Peyer's patch (tissue), 4 donors: ENCODE measurements at places on chromosomes 2 and 18. TPM values are rescaled to one million over a fixed set of nuclear protein-coding genes. Genes with fewer than 3 reads are reported as not detected.

GRCh38 chr2:71617266-71617665 lies 163.9 kb downstream of the DYSF start:
- H3K27ac ChIP-seq, result no peak overlapping the region
- DNase-seq, result no peak
- no peaks in the 10 kb centered on the region for H3K36me3 ChIP-seq
- no peaks in the 10 kb centered on the region for H3K4me1 ChIP-seq
- H3K27me3 ChIP-seq, result no peaks in the 10 kb centered on the region

GRCh38 chr2:227455200-227455599 lies 16.8 kb upstream of the AGFG1 start:
- no peaks in the 10 kb centered on the region for H3K36me3 ChIP-seq
- no peak for DNase-seq
- no peaks in the 10 kb centered on the region for H3K4me1 ChIP-seq
- H3K27me3 ChIP-seq, result no peaks in the 10 kb centered on the region
- no peak overlapping the region for H3K4me3 ChIP-seq
- no peak overlapping the region for H3K27ac ChIP-seq

DNA sequence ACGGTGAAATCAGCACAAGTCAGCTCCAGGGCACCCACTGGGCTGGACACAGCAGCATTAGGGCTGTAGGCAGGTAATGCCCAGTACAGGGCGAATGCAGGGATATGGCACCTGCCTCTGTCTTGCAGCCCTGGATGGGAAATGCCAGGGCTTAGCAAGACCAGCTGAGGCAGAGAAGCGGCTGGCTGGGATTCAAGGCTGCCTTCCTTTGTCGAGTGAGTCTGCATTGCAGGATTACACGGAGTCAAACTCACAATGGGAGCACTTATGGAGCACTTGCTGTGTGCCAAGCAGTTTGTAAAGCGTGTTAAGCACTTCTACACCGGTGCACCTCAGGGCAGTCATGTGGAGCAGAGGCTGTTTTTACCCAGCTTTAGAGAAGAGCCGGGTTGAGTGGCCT lies 87.3 kb upstream of the HDAC4 start:
- H3K27ac ChIP-seq, result no peak overlapping the region
- no peaks in the 10 kb centered on the region for H3K27me3 ChIP-seq
- no peaks in the 10 kb centered on the region for H3K4me1 ChIP-seq
- H3K36me3 ChIP-seq, result no peaks in the 10 kb centered on the region

The ITGA4 gene
- 8.2 TPM for total RNA-seq

GRCh38 chr18:58168993-58169392 lies 125.0 kb downstream of the NEDD4L start:
- no peak overlapping the region for H3K4me3 ChIP-seq
- no peaks in the 10 kb centered on the region for H3K27me3 ChIP-seq
- H3K36me3 ChIP-seq, result no peaks in the 10 kb centered on the region
- DNase-seq, result no peak
- H3K27ac ChIP-seq, result no peak overlapping the region

- peak overlapping the region; percentile 99 for H3K27ac ChIP-seq
- H3K4me3 ChIP-seq, result peak overlapping the region; percentile 77
- peak; percentile 76 for DNase-seq
- H3K27me3 ChIP-seq, result no peaks in the 10 kb centered on the region
Observed at GRCh38 chr18:2656237-2656980, 883 bp downstream of the SMCHD1 start.

The CLEC4F gene
- not detected for total RNA-seq

The CAPN13 gene
- total RNA-seq, result 273 TPM

DNA sequence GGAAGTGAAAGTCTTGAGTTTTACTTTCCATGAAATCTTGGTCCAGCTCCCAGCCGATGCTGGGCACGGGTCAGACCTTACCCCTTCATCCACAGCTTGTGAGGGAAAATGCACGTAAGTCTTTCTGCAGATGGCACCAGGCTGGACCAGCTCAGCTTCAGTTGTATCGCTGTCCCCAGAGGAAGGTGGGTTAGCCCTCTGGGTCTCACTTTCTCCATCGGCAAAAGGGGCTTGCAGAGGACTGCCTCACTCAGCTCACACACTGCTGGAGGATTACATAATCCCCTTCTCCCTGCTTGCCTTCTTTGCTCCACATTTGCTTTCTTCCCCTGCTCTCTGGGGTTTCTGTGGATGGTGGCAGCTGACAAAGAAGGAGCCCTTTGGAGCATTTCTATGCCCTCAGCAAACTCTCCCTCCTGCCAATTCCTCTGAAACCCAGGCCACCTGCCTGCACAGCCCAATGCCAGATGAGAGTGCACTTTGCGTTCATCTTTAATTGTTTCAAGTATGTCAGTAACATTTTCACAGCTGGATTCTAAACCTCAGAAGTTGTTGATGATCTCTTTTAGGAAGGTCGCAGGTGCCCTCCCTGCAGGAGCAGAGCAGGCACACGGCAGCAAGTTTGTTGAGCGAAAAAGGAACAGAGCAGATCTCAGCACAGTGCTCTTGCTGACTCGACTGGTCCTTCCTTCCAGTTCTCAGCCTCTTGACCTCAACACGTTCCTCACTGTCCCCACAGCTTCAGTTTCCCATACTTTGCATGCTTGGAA lies 155.6 kb upstream of the GLI2 start:
- no peaks in the 10 kb centered on the region for H3K36me3 ChIP-seq
- H3K27ac ChIP-seq, result no peak overlapping the region
- H3K4me1 ChIP-seq, result peaks cover 7% of the 10 kb centered on the region
- H3K27me3 ChIP-seq, result no peaks in the 10 kb centered on the region
- no peak for DNase-seq

- H3K4me3 ChIP-seq, result no peak overlapping the region
- H3K4me1 ChIP-seq, result peaks cover 12% of the 10 kb centered on the region
- no peak overlapping the region for H3K27ac ChIP-seq
- no peaks in the 10 kb centered on the region for H3K36me3 ChIP-seq
- H3K27me3 ChIP-seq, result peaks cover 13% of the 10 kb centered on the region
- no peak for DNase-seq
Observed at GRCh38 chr2:174730698-174731018, 33.6 kb downstream of the CHRNA1 start.

The ABCB11 gene
- 0.54 TPM for total RNA-seq

The UGT1A4 gene
- total RNA-seq, result 12.3 TPM

The SERPINB3 gene
- total RNA-seq, result not detected

GRCh38 chr2:27907547-27907946 lies 17.0 kb downstream of the BABAM2 start:
- H3K27me3 ChIP-seq, result no peaks in the 10 kb centered on the region
- H3K4me3 ChIP-seq, result no peak overlapping the region
- H3K4me1 ChIP-seq, result no peaks in the 10 kb centered on the region

DNA sequence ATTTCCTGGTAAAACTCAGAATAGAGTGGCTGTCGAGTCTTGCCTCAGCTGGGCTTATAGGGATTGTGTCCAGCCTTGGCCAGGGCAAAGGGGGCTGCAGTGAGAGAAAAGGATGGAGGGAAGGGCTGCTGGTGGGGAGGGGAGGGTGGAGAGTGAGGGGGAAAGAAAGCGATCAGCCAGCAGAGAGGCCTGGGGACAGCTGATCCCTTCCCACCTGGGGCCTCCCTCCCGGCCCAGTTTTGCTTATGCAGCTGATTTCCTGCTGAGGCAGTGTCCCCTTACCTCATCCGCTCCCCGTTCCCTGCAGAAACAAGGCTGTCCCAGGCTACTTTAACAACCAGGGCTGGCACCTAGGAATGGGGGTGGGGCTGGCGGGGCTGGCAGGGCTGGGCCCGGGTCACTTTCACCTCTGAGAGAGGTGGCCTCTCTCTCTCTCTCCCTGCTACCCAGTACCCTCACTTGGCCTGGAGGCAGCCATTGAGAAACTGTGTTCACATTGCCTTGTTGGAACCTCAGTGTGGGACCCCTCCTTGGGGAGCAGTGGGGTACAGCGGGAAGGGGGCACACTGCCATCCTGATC lies 12.2 kb upstream of the GMPPA start:
- no peak overlapping the region for H3K4me3 ChIP-seq
- DNase-seq, result no peak
- no peaks in the 10 kb centered on the region for H3K27me3 ChIP-seq

The SMCHD1 gene
- 204 TPM for total RNA-seq

- no peaks in the 10 kb centered on the region for H3K4me1 ChIP-seq
- no peak for DNase-seq
- no peaks in the 10 kb centered on the region for H3K27me3 ChIP-seq
Observed at GRCh38 chr2:24469148-24469650, 21.9 kb upstream of the NCOA1 start.

DNA sequence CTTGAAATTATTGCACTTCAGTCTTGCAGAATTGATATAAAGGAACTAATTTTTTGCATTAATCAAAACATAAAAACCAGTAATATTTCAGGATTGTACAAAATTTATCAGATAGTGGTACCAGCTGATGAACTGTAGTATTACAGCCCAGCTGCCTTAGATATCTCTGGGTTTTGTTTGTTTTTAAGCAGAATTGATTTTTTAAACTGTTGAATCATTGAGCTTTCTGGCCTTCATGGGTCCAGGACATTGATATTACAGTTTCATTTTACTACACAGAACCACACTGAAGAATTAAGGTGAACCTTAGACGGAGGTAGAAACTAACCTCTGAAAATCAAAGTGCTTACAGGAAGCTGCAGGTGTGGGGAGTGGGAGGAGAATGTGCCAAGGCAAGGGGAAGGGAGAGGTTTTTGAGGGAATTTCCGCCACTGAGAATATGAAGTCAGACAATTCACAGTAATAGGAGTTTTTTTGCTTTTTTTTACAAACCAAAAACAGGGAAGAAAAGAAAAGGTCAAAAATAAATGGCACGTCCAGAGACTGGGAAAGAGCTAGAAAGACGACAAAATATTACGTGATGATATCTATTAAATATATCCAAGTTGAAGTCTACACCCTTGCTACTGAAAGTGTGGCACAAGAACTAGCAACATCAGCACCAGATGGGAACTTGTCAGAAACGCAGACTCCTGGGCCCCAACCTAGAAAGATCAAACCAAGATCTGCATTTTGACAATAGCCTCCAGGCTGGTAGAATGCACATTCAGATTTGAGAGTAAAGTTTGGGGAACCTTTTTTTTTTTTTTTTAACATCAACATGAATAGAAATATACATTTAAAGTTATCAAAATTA lies 40.8 kb upstream of the SPAG16 start:
- H3K27ac ChIP-seq, result no peak overlapping the region
- no peaks in the 10 kb centered on the region for H3K4me1 ChIP-seq
- no peaks in the 10 kb centered on the region for H3K27me3 ChIP-seq
- no peaks in the 10 kb centered on the region for H3K36me3 ChIP-seq
- H3K4me3 ChIP-seq, result no peak overlapping the region

- no peak for DNase-seq
- no peaks in the 10 kb centered on the region for H3K36me3 ChIP-seq
- H3K4me1 ChIP-seq, result no peaks in the 10 kb centered on the region
- no peak overlapping the region for H3K4me3 ChIP-seq
- no peak overlapping the region for H3K27ac ChIP-seq
- no peaks in the 10 kb centered on the region for H3K27me3 ChIP-seq
Observed at GRCh38 chr18:55641486-55641885, 53.5 kb upstream of the TCF4 start.

DNA sequence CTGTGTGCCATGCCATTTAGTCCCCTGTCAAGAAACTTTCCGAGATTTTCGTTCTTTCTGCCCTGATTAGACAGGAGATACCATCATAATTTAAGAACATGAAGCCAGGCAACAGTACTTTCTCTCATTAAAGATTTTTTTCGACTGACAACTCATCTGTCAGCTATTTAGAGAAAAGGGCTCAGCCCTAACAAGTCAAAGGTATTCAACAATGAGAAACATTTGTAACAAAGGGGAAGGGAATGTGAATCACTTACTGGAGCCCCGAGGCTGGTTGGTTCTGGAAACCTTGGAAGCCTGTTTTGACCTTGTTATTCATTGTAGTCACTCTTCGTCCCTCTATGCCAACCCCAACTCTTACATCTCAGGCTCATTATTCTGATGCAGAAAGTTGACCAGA lies 199.4 kb downstream of the SPP2 start:
- H3K4me3 ChIP-seq, result no peak overlapping the region
- no peak for DNase-seq
- no peaks in the 10 kb centered on the region for H3K27me3 ChIP-seq
- H3K36me3 ChIP-seq, result no peaks in the 10 kb centered on the region
- no peak overlapping the region for H3K27ac ChIP-seq

DNA sequence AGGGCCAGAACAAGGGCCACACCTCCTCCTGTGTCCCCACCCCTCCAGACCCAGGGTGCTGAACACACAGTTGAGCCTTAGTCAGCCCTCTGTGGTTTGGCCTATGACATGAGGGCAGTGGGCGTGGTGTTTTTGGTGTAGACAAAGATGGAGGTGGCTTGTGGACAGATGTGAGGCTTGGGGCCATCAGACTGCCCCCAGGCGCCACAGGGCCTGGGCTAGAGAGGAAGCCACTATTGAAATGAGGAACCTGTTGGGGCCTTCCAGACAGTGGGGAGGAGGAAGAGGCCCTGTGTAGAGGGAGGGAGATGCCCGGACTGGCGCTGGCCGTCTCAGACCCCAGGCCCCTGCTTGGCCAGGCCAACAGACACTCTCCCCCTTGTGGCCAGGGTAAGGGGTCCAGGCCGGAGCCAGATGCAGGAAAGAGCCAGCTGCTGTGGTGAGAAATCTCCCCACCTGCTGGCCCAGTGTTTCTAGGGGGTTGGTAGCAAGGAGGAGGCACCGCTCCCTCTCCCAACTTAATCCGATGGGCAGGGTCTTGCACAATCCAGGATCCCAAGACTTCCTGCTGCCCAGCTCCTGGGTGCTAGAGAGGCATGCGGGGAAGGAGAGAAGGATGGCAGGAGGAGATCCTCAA lies 53.8 kb downstream of the SMAD7 start:
- H3K27me3 ChIP-seq, result no peaks in the 10 kb centered on the region
- H3K4me1 ChIP-seq, result no peaks in the 10 kb centered on the region
- H3K27ac ChIP-seq, result peak overlapping the region; percentile 8
- no peaks in the 10 kb centered on the region for H3K36me3 ChIP-seq
- DNase-seq, result peak; percentile 75

The AGXT gene
- total RNA-seq, result not detected

GRCh38 chr18:68270017-68270416 lies 444.9 kb downstream of the TMX3 start:
- H3K4me3 ChIP-seq, result no peak overlapping the region
- H3K27ac ChIP-seq, result no peak overlapping the region
- no peak for DNase-seq
- no peaks in the 10 kb centered on the region for H3K27me3 ChIP-seq
- H3K4me1 ChIP-seq, result no peaks in the 10 kb centered on the region
- H3K36me3 ChIP-seq, result no peaks in the 10 kb centered on the region

DNA sequence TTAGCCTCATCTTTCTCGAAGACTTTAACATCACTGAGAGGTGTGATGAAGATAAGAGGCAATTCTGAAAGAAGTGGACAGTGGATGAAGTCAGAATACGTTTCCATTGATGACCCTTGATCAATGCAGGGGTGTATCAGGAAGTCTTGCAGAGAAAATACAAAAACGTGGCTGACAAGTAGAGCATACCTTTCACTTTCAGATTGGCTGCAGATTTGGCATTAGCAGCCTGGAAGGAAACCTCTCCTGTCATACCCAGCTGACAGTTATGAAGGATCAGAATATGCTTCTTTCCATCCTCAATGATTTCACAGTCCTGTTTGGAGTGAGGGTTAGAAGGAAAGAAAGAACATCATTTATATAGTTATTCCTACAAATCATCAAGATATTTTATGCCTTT lies 152.5 kb downstream of the PLEKHA3 start:
- H3K27me3 ChIP-seq, result no peaks in the 10 kb centered on the region
- H3K27ac ChIP-seq, result no peak overlapping the region
- no peaks in the 10 kb centered on the region for H3K4me1 ChIP-seq
- no peak for DNase-seq
- no peaks in the 10 kb centered on the region for H3K36me3 ChIP-seq
